Substantia nigra (tissue), 51 donors: ENCODE measurements at places on chromosomes 1 and 21.

- no peak for DNase-seq
Observed at GRCh38 chr1:925561-926421, 2.1 kb downstream of the SAMD11 start.

DNA sequence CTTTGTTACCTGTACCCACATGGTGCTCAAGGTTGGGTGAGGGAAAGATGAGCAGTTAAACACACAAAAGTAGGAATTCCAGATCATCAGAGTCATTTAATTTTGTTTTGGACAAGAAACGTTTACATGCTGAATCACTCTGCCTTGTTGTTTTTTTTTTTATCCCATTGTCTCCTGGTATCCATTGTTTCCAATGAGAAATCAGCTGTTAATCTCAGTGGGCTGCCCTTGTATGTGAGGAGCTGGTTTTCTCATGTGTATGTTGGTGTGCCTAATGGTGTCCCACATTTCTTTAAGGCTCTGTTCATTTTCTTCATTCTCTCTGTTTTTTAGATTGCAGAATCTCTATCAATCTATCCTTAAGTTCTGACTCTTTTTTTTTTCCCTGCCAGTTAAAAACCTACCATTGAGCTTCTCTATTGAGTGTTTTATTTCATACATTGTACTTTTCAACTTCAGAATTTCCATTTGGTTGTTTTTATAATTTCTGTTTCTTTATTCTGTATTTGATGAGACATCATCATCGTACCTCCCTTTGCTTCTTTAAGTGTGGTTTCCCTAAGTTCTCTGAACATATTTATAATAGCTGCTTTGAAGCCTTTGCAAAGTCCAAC lies 8.8 kb upstream of the OBSCN start:
- no peak for DNase-seq

DNA sequence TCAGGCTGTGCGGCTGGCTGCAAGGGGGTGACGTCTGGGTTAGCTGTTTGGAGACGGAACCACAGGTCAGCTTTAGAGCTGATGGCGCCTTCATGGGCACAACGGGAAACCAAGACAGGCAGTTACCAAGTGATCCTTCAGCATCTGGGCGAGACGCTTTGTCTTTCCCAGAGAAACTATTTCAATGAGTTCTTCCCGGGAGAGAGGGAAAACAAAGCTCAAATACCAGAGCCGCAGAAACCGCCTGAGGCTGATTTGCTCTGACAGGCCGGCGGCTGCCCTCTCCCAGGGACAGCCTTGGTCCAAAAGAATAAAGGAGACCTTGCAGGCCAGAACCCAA lies 76.5 kb downstream of the CD58 start:
- DNase-seq = no peak

DNA sequence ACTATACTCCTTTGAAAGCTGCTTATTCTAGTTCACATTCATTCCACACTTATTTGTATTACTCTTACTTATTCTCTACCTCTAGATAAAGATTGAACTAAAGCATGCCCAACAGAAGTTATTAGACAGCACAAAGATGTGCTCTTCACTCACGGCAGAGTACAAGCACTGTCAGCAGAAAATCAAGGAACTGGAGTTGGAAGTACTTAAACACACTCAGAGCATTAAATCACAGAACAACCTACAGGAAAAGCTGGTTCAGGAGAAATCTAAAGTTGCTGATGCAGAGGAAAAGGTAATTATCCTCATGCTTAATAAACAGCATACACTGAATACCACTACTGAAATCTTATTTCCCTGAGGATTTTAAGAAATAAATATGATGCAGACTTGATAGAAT lies 81.3 kb upstream of the PPIH start:
- no peak for DNase-seq
